ENCODE measurements at places on chromosomes 7 and 10.

- H3K4me3 ChIP-seq, result no peak overlapping the region
- H3K27me3 ChIP-seq, result peaks cover 1% of the 10 kb centered on the region
- H3K4me1 ChIP-seq, result no peaks in the 10 kb centered on the region
- no peak for DNase-seq
- no peak overlapping the region for H3K27ac ChIP-seq
Measured at GRCh38 chr10:34498821-34499220, 316.3 kb downstream of the PARD3 start.

GRCh38 chr10:9140373-9140772 is 1085.9 kb downstream of the GATA3 start:
- DNase-seq, result no peak
- H3K36me3 ChIP-seq, result no peaks in the 10 kb centered on the region
- H3K4me3 ChIP-seq, result no peak overlapping the region

DNA sequence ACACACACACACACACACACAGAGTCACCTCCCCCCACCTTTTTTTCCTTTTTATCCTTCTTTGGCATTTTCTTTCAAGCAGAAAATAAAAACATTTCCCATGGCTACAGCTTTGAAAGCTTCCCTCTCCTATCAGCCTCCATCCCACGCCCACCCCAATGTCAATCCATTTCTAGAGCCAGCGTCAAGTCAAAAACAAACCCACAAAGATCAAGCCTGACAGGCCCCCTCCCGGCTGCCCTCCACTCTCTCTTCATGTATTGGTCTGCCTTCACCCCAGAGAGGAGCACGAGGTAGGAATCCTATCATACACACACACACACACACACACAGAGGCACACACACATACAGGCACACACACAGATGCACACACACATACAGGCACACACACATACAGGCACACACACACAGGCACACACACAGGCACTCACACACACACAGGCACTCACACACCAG is 8.0 kb upstream of the TNRC18 start:
- no peak for DNase-seq
- no peak overlapping the region for H3K27ac ChIP-seq
- peaks cover 27% of the 10 kb centered on the region for H3K27me3 ChIP-seq
- peaks cover 18% of the 10 kb centered on the region for H3K4me1 ChIP-seq

GRCh38 chr10:72490951-72491350 is 134.9 kb downstream of the MICU1 start:
- peaks cover 5% of the 10 kb centered on the region for H3K36me3 ChIP-seq
- no peak overlapping the region for H3K27ac ChIP-seq
- H3K27me3 ChIP-seq, result no peaks in the 10 kb centered on the region

- no peak for DNase-seq
- H3K27me3 ChIP-seq, result peaks cover 19% of the 10 kb centered on the region
- H3K4me3 ChIP-seq, result no peak overlapping the region
Measured at GRCh38 chr10:127939786-127940330, 33.0 kb downstream of the PTPRE start.

- peaks cover 16% of the 10 kb centered on the region for H3K27me3 ChIP-seq
- no peak overlapping the region for H3K27ac ChIP-seq
- H3K4me3 ChIP-seq, result no peak overlapping the region
- no peaks in the 10 kb centered on the region for H3K36me3 ChIP-seq
- H3K4me1 ChIP-seq, result peaks cover 4% of the 10 kb centered on the region
Measured at GRCh38 chr10:488933-489215, 200.6 kb downstream of the DIP2C start.

- H3K27me3 ChIP-seq, result peaks cover 2% of the 10 kb centered on the region
- H3K4me3 ChIP-seq, result peak overlapping the region; percentile 27
- H3K36me3 ChIP-seq, result no peaks in the 10 kb centered on the region
- no peak overlapping the region for H3K27ac ChIP-seq
- H3K4me1 ChIP-seq, result peaks cover 7% of the 10 kb centered on the region
- DNase-seq, result peak; percentile 66
Measured at GRCh38 chr7:2477447-2478398, 1.5 kb upstream of the GRIFIN start.
